Thoracic aorta (tissue), 2 donors: ENCODE measurements at places on chromosomes 11 and 22. TPM values are rescaled to one million over a fixed set of nuclear protein-coding genes. Genes with fewer than 3 reads are reported as not detected.
A peak's percentile ranks its signal among the peaks of the same experiment; 100 is the strongest.

- DNase-seq: no peak
Observed at GRCh38 chr11:46277622-46278386, at the start of gene CREB3L1. CREB3L1 (plus strand) TSS chr11:46277662; CDS start chr11:46278112, 450 bp downstream.

Gene OR51E2
- total RNA-seq: not detected

Gene SCN2B
- 0.07 TPM for total RNA-seq

- no peak for DNase-seq
Observed at GRCh38 chr22:50014053-50014501, 1.5 kb upstream of the IL17REL start.

Gene CSTPP1
- 27.6 TPM for total RNA-seq

Gene PRG3
- total RNA-seq: not detected

GRCh38 chr11:27246925-27247324 lies 116.1 kb downstream of the CCDC34 start:
- DNase-seq: no peak

Gene OR10S1
- total RNA-seq: not detected

Gene NXPE1
- total RNA-seq: not detected

DNA sequence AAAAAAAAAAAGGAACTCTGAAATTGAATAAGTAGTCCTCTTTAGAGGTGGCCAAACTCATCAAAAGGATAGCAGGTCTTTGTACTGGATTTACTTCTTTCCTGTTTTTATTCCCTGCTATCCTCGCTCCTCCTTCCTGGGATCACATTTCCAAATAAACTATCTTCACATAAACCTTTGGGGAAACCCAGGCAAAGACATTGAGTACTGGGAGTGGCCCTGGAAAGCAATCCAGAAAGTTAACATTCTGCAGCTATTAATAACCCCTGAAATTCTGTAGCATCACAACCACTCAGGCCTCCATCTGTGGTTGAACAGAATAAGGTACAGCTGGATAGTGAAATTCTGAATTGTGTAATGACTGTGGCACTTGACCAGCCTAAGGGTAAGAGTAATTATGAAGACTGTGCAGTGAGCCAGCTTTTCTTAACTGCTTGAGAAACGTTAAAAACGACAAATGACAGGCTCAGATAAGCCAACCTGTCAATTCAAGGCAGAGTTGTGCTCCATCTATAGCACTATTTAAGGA lies 58.8 kb downstream of the ISX start:
- no peak for DNase-seq

Gene KDM4E
- total RNA-seq: not detected

GRCh38 chr11:127962416-127962815 lies 624.9 kb downstream of the ETS1 start:
- no peak for DNase-seq

- DNase-seq: no peak
Observed at GRCh38 chr22:20267441-20268278, 458 bp downstream of the RTN4R start.

Gene RFPL2
- total RNA-seq: not detected

DNA sequence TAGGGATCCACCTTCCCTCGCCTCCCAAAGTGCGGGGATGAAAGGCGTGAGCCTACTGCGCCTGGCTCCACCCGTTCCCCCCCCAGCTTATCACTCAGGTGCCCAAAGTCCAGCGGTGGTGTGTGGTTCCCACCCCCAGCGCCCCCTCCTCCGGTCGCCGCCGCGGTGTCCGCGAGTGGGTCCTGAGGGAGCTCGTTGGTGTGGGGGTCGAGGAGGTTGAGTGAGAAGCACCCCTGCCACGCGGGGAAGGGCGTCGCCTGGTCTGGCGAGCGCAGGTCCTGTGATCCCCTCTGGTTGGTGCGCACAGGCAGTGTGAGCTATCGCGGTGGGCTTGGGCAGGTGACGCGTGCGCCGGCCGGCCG lies 3900.6 kb upstream of the OR11H1 start:
- DNase-seq: no peak

- no peak for DNase-seq
Observed at GRCh38 chr22:36332623-36333332, 55.0 kb downstream of the MYH9 start.

Gene PDE3B
- total RNA-seq: 24.0 TPM

DNA sequence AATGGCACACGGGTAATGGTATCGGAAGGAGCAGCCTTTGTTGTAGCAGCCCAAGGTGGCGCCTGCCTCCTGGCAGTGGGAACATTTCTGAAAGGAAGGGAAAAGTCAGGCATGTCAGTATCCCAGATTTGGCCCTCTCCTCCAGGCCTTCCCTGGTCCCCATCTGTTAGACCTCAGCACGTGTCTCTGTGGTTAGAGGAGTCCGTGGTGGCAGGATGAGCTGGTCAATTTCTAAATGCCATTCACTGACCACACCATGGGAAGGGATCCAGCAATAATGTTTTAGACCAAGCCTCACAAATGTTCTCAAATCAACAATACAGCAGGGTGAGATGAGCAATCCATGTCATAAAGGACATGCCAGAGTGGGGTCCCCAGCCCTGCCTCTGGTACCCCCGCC lies 49.0 kb upstream of the CYP2D6 start:
- no peak for DNase-seq

Gene FRMD8
- total RNA-seq: 45.9 TPM

Gene TRIM21
- 29.8 TPM for total RNA-seq

Gene FAM83F
- total RNA-seq: 0.28 TPM

GRCh38 chr11:10857709-10858438 lies at the start of gene ZBED5:
ZBED5 (minus strand) TSS chr11:10858053; CDS start chr11:10854945, 3,108 bp downstream.
- DNase-seq: peak; percentile 84

- DNase-seq: peak; percentile 23
Observed at GRCh38 chr11:61293867-61294716, 1.0 kb downstream of the VWCE start.
